ENCODE measurements at places on chromosomes 6 and 20. TPM values are rescaled to one million over a fixed set of nuclear protein-coding genes. Genes with fewer than 3 reads are reported as not detected.

Gene GTSF1L
- not detected for total RNA-seq

GRCh38 chr6:158374020-158374419 is 61.8 kb downstream of the TULP4 start:
- H3K4me1 ChIP-seq, result peaks cover 47% of the 10 kb centered on the region
- H3K27me3 ChIP-seq, result no peaks in the 10 kb centered on the region
- H3K36me3 ChIP-seq, result no peaks in the 10 kb centered on the region

DNA sequence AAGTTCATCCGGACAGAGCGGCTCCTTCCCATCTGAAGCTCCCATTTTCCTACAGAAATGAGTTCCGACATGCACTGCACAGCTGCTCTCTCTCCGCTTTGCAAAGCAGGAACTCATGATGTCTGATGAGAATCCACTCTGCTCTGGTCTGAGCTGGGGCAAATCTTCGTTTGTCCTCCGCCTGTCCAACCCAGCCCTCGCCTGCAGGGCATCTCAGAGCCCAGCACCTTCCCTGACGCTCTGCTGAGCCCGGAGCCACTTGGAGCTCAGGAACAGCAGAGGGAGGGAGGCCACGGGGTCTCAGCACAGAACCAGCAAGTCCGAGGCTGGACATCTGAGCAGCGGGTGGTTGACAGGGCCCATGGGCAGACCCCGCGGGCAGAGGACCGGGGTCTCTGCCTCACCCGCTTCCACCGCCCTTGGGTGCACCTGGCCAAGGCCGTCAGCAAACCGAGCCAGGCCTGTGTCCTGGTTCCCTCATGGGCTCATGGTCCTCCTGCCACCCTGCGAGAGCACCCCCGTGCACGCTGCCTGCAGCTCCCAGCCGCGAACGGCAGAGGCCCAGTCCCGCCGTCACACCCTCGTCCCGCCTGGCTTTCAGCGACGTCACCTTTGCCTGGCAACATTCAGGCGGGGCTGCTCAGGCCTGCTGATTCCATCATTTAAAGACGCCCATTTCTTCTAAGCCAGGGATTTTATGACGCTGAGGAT is 78.5 kb upstream of the BHLHE23 start:
- no peak overlapping the region for H3K27ac ChIP-seq
- peaks cover 43% of the 10 kb centered on the region for H3K27me3 ChIP-seq
- no peak for DNase-seq
- no peak overlapping the region for H3K4me3 ChIP-seq

Gene IFNGR1
- total RNA-seq, result 62.7 TPM

DNA sequence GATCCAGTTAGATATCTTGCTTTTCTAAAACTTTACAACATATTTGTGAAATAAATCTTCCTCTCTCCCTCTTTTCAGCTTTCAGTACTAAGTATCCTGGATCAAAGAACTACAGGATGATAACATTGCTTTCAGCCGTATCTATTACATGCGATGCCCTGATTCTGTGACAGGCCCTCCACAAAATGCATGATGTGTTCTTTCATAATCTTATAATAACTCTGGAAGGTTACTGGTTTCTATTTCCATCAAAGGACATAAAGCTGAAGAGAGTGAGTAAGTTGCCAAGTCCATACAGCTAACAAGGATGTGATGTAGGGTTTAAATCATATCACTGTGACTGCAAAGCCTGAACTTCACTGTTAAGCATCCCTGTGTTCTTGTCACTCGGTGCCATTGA is 62.9 kb upstream of the ADGRG6 start:
- no peak overlapping the region for H3K27ac ChIP-seq
- no peaks in the 10 kb centered on the region for H3K27me3 ChIP-seq
- no peaks in the 10 kb centered on the region for H3K4me1 ChIP-seq
- H3K36me3 ChIP-seq, result no peaks in the 10 kb centered on the region
- no peak for DNase-seq

Gene MBOAT1
- 1.2 TPM for total RNA-seq

DNA sequence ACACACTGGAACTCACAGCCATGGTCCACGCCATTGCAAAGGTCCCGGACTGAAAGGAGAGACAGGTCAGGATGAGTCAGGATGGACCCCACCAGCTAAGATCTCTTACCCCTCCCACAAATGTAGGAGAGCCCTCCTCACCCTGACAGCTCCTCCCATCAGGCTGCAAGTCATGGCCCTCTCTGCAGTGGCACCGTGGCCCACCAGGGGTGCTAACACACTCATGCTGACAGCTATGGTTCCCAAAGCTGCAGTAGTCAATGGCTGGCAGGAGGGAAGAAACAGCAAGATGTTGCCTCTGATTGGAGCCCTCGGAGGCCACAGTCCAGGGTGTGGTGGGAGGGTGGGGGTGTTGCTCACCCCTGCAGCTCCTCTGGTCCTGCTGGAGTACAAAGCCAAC is 5.7 kb upstream of the RBPJL start:
- H3K27ac ChIP-seq, result no peak overlapping the region
- no peaks in the 10 kb centered on the region for H3K4me1 ChIP-seq
- no peak overlapping the region for H3K4me3 ChIP-seq
- no peaks in the 10 kb centered on the region for H3K36me3 ChIP-seq
- DNase-seq, result no peak

Gene RAMACL
- 0.70 TPM for total RNA-seq

Gene F13A1
- total RNA-seq, result 38.5 TPM

- no peak overlapping the region for H3K27ac ChIP-seq
- no peaks in the 10 kb centered on the region for H3K27me3 ChIP-seq
- no peaks in the 10 kb centered on the region for H3K4me1 ChIP-seq
- H3K4me3 ChIP-seq, result no peak overlapping the region
Measured at GRCh38 chr20:43681468-43681942, 14.6 kb downstream of the MYBL2 start.

Gene POU5F1
- not detected for total RNA-seq

DNA sequence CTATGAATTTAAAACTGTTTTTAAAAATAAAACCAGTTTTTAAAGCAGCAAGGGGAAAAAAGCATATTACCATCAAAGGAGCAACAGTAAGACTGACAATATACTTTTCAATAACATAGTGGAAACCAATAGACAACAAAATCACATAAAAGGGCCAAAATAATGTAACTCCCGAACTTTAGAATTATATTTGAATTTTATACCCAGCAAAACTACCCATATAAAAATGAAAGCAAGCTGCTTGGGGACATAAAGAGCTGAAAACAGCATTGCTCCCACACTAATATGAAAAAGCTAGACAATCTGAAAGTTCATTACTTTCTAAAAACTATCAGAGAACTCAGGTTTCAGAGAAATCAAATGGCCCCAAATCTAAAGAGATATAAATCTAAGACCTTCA is 199.4 kb upstream of the ARID1B start:
- H3K4me1 ChIP-seq, result no peaks in the 10 kb centered on the region
- H3K36me3 ChIP-seq, result no peaks in the 10 kb centered on the region
- no peak overlapping the region for H3K27ac ChIP-seq
- no peak for DNase-seq
- no peaks in the 10 kb centered on the region for H3K27me3 ChIP-seq

Measured in gastrocnemius medialis (tissue), 4 donors.